ENCODE measurements at places on chromosomes 16 and 17.

DNA sequence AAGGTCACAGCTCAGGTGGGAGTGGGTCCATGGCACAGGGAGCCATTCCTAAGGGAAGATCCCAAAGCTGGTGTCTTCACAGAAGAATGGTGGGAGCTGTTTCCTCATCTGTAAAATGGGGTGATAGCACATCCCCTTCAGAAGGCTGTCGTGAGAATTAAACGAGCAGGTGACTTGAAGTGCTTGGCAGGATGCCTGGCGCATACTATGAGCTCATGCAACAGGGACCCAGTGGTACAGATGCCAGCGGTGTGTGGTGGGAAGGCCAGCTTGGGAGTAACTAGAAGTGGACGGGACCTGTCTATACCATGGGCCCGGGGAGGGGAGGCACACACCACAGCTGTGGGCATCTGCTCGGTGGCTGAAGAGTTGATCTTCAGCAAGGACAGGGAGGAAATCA lies 189.3 kb upstream of the TNRC6C start:
- no peak for DNase-seq

GRCh38 chr17:79878329-79878947 lies 39.2 kb upstream of the CBX4 start:
- DNase-seq = no peak

- no peak for DNase-seq
Measured at GRCh38 chr16:61763991-61764390, 272.2 kb downstream of the CDH8 start.

DNA sequence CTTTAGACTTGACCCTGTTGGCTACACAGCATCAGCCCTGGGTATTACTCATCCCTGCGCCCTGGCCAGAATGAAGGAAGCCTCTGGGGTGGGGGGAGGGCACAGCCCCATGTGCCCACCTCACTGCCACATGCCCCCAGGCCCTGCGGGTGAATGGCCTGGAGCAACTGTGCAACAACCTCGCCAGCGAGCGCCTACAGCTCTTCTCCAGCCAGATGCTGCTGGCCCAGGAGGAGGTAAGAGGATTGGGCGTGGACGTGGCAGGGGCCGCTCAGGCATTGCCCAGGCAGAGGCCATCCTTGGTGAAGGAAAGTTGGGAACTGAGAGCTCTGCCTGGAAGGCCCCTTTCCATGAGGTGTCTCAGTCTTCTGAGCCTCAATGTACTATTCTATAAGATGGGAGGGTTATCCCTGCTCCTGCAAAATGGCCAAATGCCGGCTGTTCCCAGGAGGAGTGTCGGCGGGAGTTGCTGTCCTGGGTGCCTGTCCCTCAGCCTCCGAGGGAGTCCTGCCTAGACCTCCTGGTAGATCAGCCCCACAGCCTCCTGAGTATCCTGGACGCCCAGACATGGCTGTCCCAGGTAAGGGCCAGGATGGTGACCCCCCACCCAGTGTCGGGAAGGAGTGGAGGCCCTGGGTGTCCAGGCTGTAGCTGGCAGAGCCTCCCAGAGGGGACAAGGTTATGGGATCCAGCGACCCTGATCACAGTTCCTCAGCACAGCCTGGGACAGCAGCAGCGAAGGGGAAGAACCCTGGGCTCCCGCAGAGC lies 8.9 kb downstream of the MYO15B start:
- no peak for DNase-seq

DNA sequence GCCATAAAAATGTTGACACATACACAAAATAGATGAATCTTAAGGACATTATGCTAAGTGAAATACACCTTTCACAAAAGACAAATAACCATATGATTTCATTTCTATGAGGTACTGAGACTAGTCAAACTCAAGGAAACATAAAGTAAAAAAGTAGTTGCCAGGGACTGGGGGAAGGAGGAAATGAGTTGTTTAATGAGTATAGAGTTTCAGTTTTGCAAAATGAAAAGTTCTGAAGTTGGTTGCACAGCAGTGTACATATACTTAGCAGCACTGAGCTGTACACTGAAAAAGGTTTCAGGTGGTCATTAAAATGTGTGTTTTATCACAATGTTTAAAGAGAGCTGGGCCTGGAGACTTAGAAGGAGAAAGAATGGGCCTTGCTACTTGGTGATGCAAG lies 4.7 kb upstream of the SLC13A2 start:
- no peak for DNase-seq

DNA sequence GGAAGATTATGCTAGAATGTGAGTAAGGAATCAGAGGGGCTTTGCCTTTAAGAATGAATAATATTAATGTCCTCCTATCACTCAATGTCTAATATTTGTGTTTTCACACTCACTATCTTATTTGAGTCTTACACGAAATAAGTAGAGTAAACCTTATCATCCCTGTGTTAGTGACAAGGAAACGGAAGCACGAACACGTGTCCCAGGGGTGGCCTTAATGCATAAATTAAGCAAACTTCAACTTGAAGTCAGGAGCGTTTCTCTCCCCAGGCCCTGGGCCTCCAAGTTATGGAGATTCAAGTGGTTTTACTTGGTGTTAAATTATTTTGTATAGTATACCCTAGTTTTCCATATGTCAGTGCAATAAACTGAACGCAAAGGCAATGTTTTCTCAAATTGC lies 96.0 kb downstream of the WDR59 start:
- no peak for DNase-seq

DNA sequence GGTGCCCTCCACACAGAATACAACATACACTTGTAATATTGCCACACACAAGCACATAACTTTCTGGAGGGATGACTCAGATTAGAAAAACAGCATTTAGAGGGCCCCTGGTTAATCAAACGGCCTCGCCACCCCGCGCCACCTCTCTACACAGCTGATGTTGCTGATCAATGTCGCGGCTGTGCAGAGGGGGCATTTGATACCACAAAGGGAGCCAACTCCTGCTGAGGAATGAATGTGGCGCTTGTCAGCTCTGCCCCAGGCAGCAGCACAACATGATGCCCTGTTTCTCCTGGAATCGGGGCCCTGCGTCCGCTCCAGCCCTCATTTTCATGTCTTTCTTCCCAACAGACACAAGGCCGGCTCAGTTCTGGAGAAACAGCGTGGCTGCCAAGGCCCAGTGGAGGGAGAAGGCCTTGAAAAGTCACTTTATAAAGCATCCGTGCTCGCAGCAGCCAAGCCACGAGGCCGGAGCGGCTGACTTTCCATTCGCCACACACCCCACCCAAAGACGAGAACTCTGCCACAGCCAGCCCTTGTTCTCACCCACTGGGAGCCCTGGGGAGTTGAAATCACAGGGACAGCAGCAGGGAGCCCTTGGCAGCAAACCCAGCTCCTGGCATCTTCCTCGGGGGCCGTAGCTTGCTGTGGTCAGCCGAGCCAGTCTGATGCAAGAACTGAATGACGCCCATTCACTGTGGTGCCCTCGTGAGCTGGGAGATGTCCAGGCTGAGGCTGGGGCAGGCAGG lies 65.6 kb downstream of the XYLT1 start:
- no peak for DNase-seq

DNA sequence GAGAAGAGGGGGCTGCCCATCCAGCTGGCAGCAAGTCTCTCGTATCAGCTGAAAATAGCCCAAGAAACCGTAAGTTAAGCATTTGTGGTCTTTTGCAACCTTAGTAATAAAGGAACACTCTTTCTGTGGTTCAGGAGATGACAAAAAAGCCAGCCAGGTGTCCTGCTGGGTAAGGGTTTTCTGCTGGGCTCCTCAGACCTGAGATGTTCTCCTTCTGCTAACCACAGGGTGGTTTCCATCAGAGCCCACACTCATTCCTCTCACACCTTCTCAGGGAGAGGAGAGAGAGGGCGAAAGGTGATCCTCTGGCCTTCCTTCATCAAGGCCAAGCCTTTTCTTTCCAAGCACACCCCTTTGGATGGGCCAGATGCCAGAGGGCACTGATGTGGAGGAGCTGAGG lies 70.7 kb downstream of the TEX14 start:
- DNase-seq = no peak

- no peak for DNase-seq
Measured at GRCh38 chr17:70313086-70313852, 143.9 kb downstream of the KCNJ2 start.

DNA sequence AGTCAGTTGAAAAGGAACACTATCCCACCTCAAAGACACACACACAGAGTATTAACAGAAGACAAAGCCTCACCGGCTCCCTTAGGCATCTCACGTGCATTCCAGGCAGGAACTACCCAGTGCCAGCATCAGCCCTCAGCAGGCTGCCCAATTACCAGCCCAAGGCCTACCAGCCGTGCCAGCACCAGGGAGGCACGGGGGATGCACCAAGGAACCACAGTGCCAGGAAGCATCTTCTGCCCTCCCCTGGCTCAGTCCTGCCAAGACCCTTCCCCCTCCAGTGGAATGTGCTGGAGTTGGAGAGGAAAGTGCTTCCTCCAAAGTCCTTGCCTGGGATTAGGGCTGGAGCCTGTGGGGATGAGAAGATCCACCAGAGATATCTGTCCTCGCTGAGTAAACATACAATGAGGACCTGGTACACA lies 11.0 kb upstream of the KRT19 start:
- no peak for DNase-seq

DNA sequence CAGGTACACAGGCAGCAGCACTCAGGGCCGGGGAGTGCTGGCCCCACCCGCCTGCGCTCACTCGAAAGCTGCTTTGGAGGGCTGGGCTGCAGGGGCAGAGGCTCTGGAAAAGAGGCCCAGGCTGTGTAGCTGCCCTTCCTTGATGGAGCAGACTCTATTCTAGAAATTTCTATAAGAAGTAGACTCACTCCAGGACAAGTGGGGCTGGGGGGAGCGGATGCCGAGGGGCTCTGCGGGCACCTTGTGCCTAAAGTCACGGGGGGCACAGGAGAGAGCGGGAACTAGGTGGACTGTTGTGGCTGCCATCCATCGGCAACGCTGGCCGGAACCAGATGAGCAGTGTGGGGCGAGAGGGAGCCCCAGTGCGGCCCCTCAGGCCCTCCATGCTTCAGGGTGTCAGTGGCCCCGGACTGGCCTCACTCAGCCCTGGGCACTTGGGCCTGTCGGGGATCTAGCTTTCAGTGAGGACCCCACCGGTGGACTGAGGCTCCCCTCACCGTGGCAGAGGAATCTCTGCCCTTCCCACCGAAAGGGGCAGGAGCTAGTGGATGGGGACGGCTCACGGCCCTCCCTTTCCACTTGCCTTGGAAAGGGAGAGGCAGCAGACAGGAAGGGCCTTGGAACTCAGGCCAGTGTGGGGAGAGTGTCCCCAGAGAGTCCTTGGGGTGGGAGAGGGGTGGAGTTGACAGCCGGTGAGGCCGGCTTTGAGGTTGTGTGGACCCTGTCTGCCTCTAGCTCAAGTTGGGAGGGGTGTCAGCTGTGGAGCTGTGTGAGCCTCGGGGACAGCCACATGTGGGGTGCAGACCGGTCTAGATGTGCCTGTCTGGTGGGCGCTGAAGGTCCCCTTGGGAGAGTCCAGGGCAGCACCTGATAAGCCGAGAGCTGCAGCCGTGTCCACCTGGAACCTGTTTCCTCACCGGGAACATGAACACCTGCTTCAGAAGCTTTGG lies 16.6 kb downstream of the ENDOV start:
- DNase-seq = no peak

GRCh38 chr17:65913326-65913850 lies 278.5 kb downstream of the CEP112 start:
- no peak for DNase-seq

- DNase-seq = no peak
Measured at GRCh38 chr17:45223539-45224528, 2.1 kb downstream of the FMNL1 start.

- no peak for DNase-seq
Measured at GRCh38 chr16:76118344-76118743, 158.9 kb upstream of the CNTNAP4 start.

GRCh38 chr16:89864527-89864820 lies 8.9 kb upstream of the TCF25 start:
- DNase-seq = no peak

DNA sequence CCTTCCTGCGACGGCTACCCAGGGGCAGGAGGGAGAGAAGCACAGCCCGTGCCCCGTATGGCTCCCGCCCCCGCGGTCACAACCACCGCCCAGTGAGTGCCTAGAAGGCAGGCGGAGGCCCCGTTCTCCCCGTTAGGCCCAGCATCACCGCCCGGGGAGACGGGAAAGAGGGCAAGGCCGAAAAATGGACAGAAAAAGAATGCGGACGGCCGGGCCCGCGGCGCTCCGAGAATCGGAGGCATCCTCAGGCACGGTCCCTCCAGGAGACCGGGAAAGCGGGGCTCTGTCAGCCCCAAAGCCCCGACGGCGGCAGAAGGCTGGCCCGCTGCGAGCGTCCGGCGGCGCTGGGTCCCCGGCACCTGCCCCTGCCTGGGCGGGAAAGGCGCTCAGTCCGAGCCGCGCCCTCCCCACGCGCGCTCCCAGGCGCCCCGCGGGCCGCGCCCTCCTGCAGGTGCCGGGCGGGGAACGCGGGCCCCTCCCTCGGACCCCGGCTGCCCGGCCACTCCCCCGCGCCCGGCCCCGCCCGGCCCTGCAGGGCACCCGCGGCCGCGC lies 407 bp downstream of the MCRIP1 start:
- no peak for DNase-seq

- no peak for DNase-seq
Measured at GRCh38 chr17:38984666-38985065, 17.5 kb upstream of the FBXO47 start.

DNA sequence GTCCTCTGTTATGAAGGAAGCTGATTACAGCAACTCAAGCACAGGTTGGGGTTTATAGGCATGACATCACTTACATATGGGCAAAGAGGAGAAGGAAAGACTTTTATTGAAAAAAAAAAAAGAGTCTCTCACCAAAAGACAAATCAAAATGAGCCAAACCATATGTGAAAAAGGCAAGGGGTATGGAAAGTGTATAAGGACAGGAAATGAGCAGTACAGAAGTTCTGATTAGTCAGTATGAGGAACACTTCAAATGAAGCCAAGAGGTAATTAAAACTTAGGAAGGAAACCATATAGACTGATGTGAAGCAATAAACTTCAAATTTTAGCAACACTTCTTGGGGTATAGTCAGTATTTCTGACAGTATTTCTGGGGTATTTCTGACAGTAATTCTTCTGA lies 1372.6 kb downstream of the CDH11 start:
- no peak for DNase-seq

- no peak for DNase-seq
Measured at GRCh38 chr16:3607161-3607560, 4.2 kb downstream of the SLX4 start.

- no peak for DNase-seq
Measured at GRCh38 chr17:42441371-42442195, 17.1 kb upstream of the ATP6V0A1 start.

- no peak for DNase-seq
Measured at GRCh38 chr17:69764146-69764545, 310.9 kb upstream of the KCNJ16 start.

DNA sequence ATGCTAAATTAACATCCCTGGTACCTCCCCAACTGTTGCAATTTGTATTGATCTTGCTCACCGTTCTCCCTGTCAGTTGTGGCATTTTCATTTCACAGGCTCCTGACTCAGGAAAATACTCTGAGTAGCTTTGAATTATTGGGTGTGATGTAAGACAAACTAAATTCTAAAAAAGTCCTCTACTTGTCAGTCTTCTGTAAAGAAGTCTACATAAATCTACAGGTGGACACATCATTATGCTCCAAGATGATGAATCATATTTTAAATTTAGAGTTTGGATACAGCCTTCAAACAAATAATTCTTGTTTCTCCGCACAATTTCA lies 47.2 kb downstream of the MARCHF10 start:
- DNase-seq = no peak

Data from HL-60 (cell line).